Right atrium auricular region (tissue), 2 donors: ENCODE measurements at places on chromosomes 7 and 10.

DNA sequence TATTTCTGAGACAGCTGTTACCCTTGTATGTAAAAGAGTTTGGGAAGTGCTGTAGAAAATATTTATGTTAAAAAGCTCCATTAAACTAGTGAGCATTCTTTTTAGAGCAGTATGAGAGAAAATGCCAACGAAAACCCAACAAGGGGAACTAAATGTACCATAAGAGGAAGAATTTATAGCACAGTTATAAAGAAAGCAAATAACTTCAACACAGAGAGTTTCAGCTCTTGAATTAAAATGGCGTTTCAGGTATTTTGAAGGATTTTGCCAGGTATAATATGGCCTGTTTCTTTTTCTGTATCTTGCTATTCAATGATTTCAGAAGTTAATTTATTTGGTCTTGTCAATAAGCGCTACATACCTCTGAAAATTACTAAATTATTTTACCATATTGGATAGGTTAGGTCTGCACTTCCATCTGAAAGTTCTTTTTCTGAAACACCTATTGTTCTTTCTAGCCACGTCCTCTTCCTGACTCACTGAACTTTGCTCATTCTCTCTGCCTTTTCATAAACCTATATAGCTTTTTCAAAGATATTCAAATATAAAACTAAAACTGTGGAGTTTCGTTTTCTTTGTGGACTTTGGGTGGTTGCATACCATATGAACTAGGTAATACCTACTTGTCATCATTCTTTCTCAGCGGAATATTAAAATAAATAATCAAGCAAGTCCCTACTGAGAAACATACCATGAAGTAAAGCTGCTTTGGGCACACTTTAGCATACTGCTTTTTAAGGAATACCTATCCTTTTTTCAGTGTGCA lies 136.1 kb downstream of the SEMA3A start:
- no peaks in the 10 kb centered on the region for H3K27me3 ChIP-seq
- H3K36me3 ChIP-seq = no peaks in the 10 kb centered on the region
- H3K4me1 ChIP-seq = no peaks in the 10 kb centered on the region
- no peak for DNase-seq
- no peak overlapping the region for H3K4me3 ChIP-seq
- H3K27ac ChIP-seq = no peak overlapping the region

GRCh38 chr10:90180886-90181691 lies 479.7 kb downstream of the KIF20B start:
- no peak for DNase-seq
- no peak overlapping the region for H3K4me3 ChIP-seq
- no peaks in the 10 kb centered on the region for H3K4me1 ChIP-seq
- no peaks in the 10 kb centered on the region for H3K36me3 ChIP-seq
- no peak overlapping the region for H3K27ac ChIP-seq
- H3K27me3 ChIP-seq = no peaks in the 10 kb centered on the region

- no peaks in the 10 kb centered on the region for H3K36me3 ChIP-seq
- H3K4me3 ChIP-seq = no peak overlapping the region
- H3K27ac ChIP-seq = no peak overlapping the region
- H3K4me1 ChIP-seq = no peaks in the 10 kb centered on the region
- DNase-seq = no peak
- H3K27me3 ChIP-seq = no peaks in the 10 kb centered on the region
Observed at GRCh38 chr7:133822001-133822641, 305.0 kb upstream of the LRGUK start.

DNA sequence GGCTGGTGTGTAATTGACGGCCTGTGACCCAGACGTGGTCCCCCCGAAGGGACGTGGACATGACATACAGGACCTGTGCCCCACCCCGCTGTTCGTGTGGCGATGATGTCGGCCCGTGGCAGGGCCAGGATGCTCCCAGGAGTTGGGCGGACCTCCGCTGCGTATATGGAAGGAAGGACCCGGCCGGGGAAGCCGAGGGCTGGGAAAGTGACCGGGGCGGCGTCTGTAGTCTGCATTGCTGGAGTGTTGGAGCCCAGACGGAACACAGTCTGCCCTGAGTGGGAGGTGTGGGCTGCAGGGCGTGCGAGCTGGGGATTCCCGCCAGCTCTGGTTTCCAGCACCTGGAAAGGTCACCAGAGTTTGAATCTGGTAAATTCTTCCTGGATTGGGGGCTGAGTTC lies 45.0 kb upstream of the FOXL3 start:
- DNase-seq = no peak
- peaks cover 19% of the 10 kb centered on the region for H3K36me3 ChIP-seq
- H3K4me3 ChIP-seq = no peak overlapping the region
- H3K27me3 ChIP-seq = no peaks in the 10 kb centered on the region
- no peak overlapping the region for H3K27ac ChIP-seq

- no peaks in the 10 kb centered on the region for H3K36me3 ChIP-seq
- no peak for DNase-seq
- H3K4me1 ChIP-seq = no peaks in the 10 kb centered on the region
- H3K27ac ChIP-seq = no peak overlapping the region
- no peaks in the 10 kb centered on the region for H3K27me3 ChIP-seq
Observed at GRCh38 chr10:100469756-100470155, 6.9 kb downstream of the WNT8B start.

GRCh38 chr7:67661-68395 lies 124.5 kb upstream of the FAM20C start:
- no peaks in the 10 kb centered on the region for H3K27me3 ChIP-seq
- no peak overlapping the region for H3K27ac ChIP-seq
- no peak for DNase-seq
- no peaks in the 10 kb centered on the region for H3K4me1 ChIP-seq
- H3K4me3 ChIP-seq = no peak overlapping the region

- no peak for DNase-seq
- no peaks in the 10 kb centered on the region for H3K36me3 ChIP-seq
- no peak overlapping the region for H3K27ac ChIP-seq
- no peaks in the 10 kb centered on the region for H3K27me3 ChIP-seq
- no peaks in the 10 kb centered on the region for H3K4me1 ChIP-seq
Observed at GRCh38 chr10:61812052-61812721, 89.3 kb upstream of the ARID5B start.

GRCh38 chr10:68470300-68470699 lies 1.5 kb downstream of the DNA2 start:
- DNase-seq = no peak
- H3K4me1 ChIP-seq = no peaks in the 10 kb centered on the region
- H3K27me3 ChIP-seq = no peaks in the 10 kb centered on the region
- no peak overlapping the region for H3K4me3 ChIP-seq

- H3K27ac ChIP-seq = no peak overlapping the region
- H3K4me1 ChIP-seq = no peaks in the 10 kb centered on the region
- no peak overlapping the region for H3K4me3 ChIP-seq
Observed at GRCh38 chr10:86203162-86203905, 163.3 kb downstream of the GRID1 start.

GRCh38 chr10:110008518-110009339 lies 945 bp downstream of the ADD3 start:
- peak overlapping the region; percentile 96 for H3K4me3 ChIP-seq
- DNase-seq = no peak
- H3K36me3 ChIP-seq = no peaks in the 10 kb centered on the region
- H3K4me1 ChIP-seq = no peaks in the 10 kb centered on the region
- H3K27ac ChIP-seq = peak overlapping the region; percentile 94

DNA sequence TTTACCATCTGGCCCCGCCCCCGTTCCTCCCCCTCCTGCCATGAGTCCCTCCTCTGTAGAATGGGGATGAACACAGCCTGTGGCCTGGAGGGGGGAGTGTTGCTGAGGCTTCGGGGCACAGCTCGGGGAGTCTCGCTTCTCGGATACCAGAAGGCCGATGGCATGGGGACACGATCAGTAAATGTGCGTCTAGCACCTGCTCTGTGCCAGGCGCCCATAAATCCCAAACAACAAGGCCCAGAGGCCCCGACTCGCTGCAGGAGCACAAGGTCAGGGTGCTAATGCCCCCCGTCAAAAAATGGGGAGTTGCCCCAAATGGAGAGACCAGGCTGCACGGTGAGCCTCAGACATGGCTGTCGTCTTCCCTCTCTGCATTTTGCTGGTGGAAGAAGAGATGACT lies 40.7 kb downstream of the JAKMIP3 start:
- H3K4me1 ChIP-seq = no peaks in the 10 kb centered on the region
- H3K36me3 ChIP-seq = no peaks in the 10 kb centered on the region
- no peaks in the 10 kb centered on the region for H3K27me3 ChIP-seq
- DNase-seq = peak; percentile 34
- H3K27ac ChIP-seq = no peak overlapping the region

DNA sequence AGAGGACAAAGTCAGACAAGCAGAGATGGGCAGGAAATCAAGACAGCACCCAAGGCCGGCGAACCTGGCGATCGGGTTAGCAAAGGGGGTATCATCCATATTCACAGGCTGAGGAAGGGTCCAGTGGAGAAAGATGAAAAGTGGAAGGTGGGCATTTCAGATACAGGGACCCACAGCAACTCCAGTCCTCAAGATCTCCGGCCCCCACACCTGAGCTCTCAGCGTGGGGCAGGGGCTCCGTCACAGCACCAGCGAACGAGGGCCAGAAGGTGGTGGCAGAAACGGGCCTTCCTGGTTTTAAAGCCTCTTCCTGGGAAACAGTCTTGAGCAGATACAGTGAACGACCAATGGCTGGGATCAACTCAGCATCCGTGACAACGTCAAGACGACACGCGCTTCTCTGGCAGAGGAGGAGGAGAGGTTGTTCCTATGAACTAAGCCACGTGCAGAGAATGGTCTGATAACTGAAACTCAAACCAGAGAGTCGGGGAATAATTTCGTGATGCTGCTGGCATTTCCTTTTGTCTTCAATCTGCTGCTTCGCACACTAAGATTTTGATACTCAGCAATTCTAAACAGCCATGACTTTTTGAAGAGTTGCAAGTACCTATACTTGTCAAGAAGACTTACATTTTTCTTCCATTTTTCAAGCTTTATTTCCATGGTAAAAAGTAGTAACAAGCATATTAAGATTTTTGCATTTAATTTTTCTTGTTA lies 219.8 kb downstream of the ZMYND11 start:
- peaks cover 67% of the 10 kb centered on the region for H3K36me3 ChIP-seq
- DNase-seq = no peak
- no peaks in the 10 kb centered on the region for H3K27me3 ChIP-seq
- no peak overlapping the region for H3K4me3 ChIP-seq
- H3K27ac ChIP-seq = no peak overlapping the region
- no peaks in the 10 kb centered on the region for H3K4me1 ChIP-seq

- no peak overlapping the region for H3K27ac ChIP-seq
- H3K4me3 ChIP-seq = no peak overlapping the region
- DNase-seq = no peak
- no peaks in the 10 kb centered on the region for H3K27me3 ChIP-seq
- H3K36me3 ChIP-seq = no peaks in the 10 kb centered on the region
- no peaks in the 10 kb centered on the region for H3K4me1 ChIP-seq
Observed at GRCh38 chr10:119090968-119091367, 10.4 kb upstream of the EIF3A start.

DNA sequence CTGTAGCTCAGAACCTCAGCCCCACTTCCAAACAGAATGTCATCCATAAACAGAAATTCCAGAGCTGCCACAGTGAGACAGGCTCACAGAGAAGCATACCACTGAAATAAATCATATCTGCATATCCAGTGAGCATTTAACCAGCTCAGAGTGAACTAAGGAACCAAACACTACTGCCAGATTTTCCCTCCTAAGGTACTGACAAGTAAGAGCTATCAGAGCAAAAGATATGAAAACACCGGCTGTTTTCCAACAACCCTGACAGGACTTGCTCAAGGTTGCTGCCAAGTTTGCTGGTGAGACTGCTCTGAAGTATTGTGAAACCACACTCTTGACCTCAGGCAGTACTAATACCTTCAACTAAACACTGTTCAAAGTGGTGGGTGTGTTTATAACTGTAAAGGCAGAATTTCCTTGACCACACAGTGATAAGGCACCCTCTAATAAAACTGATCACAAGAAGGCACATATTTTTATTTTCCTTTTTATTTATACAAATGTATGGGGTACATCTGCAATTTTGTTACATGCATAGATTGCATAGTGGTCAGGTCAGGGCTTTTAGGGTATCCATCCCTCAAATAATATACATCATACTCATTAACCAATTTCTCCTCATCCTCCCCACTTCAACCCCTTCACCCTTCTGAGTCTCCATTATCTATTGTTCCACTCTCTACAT lies 18.3 kb downstream of the SGMS1 start:
- H3K4me3 ChIP-seq = no peak overlapping the region
- no peaks in the 10 kb centered on the region for H3K27me3 ChIP-seq
- peak overlapping the region; percentile 38 for H3K27ac ChIP-seq
- H3K4me1 ChIP-seq = peaks cover 70% of the 10 kb centered on the region
